ENCODE measurements at places on chromosomes 2 and 18.
A peak's percentile ranks its signal among the peaks of the same experiment; 100 is the strongest.

DNA sequence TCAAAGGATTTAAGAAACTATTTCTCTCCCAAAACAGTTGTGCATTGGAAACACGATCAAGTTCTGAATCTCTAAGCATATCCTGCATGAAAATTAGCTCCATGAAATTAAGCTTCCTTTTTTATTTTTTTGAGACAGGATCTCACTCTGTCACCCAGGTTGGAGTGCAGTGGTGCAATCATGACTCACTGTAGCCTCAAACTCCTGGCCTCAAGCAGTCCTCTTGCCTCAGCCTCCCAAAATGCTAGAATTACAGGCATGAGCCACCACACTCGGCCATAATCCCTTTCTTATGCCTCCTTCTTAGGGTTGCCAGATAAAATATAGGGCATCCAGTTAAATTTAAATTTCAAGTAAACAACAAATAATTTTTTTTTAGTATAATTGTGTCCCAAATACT lies 124.4 kb downstream of the ARL4C start:
- DNase-seq, result no peak

DNA sequence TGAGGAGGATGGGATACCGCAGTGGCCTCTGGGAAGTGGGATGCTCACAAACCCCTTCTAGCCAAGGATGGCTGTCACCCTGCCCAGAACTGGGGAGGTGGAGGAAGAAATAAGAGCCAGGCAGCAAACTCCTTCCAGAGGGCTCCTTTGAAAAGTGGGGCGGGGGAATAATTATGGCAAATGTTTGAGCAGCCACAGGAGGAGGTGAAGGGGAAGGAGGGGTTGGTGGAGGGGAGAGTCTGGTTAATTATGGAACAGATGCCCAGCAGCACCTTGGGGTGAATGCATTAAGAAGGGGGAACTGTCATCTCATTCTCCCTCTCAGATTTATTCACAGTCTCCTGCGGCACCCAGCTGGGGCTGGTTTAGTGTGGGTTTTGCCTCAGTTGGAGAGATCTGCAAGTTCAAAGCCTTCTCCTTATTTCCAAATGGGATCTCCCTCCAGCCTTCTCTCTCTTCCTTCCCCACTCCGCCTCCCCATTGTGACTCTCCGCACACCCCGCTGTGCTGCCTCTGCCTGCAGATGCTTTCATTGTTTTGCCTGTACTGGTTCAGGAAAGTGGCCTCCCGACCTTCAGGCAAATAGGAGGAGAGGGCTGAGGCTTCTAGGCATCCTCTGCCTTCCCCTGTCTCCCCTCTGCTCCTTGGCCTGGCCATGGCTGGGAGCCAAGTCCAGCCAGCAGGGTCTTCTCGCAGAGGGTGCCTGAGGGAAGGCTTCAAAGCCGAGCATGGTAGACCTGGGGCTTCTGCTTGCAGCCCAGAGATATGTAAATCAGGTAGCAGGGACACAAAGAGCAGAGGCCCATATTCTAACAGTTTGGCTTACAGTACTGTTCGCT lies 457.2 kb upstream of the MEX3C start:
- no peak for DNase-seq

DNA sequence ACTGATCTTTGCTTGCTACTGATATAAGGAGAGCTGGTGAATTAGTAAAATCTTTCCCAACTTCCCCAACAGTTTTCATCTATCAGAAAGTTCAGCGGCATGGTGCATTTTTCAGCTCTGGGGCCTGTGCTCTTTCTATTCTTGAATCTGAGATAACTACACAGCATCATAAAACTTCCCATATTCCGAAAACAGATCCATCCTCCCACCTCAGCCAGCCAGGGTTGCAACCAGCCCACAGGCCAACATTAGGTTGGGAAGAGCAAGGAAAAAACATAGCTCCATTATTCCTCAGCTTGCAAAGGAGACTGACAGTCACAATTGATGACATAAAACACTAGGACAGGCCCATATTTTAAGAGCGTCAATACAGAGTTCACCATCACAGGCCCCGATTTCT lies 297.2 kb downstream of the SETBP1 start:
- no peak for DNase-seq

- DNase-seq, result no peak
Observed at GRCh38 chr2:237650455-237650850, 23.1 kb downstream of the LRRFIP1 start.

DNA sequence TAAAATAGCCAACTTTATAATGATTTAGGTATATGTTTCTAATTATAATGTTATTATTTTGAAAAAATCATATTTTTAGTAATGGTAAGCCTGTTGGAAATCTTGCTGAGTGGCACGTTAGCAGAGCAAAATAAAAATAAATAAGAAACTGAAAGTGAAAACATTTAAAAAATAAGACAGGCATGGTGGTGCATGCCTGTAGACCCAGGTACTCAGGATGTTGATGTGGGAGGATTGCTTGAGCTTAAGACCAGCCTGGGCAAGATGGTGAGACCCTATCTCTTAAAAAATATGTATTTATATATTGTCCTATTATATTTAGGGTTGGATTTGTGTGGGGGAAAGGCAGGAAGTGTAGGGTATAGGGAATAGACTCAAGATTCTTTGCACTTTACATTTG lies 15.8 kb upstream of the ANKRD12 start:
- DNase-seq, result no peak

DNA sequence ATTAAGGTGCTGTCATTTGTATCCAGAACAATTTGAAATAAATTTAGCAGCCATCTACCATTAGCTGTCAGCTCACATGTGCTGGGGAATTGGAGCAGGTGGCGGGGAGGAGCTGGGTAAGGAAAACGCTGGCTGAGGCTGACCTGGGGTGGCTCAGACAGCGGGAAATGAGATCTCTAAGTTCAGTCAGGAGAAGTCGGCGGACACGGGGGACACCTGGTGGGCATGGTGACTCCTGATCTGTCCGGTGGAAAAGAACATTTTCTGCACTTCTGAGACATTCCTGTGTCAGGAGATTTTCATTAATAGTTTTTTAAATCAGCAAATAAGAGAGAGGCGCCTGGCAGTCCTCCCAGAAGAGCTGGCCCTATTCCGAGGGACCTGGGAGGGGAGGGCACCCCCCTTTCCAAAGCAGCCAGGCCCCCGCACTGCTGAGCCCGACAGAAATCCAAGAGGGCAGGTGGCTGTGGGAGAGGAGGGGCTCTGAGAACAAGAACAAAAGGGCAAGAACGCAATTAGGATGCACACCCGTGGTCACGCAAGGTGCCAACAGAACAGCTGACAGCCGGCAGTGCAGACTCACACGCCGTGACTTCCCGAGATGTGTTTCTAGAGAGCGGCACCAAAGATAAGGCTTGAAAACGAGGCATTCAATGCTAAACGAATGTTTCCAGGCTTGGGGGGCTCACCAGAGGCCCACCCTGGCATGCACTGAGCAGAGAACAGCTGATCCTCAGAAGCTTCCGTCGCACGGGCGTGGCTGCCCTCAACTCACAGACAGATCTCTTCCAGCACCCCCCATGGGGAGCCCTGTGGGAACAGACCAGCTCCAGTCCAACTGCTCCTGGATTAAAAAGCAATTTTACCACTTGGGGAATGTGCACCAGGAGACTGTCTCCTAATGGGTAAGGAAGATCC lies 26.4 kb downstream of the SLC66A2 start:
- no peak for DNase-seq

- no peak for DNase-seq
Observed at GRCh38 chr2:170191166-170191866, 13.4 kb downstream of the MYO3B start.

- peak; percentile 16 for DNase-seq
Observed at GRCh38 chr18:12658426-12659138, 675 bp upstream of the SPIRE1 start.

- DNase-seq, result peak; percentile 30
Observed at GRCh38 chr2:219441451-219442255, 7.0 kb downstream of the SPEG start.

DNA sequence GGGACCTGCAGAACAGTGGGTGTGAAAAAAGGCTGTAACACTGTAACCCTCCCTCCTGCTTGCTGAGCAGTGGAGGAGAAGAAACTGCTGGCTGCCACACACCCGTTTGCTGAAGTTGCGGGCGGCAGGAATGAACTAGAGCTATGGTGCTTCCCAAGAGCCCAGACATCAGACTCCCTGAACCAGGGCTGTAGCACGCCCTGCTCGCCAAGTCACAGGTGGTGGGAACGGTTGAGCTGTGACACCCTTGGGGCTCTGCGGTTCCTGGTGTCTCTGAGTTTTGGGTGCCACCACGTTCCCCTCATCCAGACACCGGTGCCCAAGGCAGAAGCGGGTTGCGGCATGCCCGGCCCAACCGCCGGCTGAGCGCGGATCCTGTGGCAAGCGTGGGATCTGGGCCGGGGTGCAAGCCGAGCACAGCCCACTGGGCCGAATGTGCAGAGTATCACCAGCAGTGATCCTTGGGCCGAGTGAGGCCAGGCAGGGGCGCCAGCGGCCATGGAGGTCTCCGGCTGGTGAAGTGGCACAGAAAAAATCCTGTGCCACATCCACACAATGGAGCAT lies 15.0 kb upstream of the ADI1 start:
- no peak for DNase-seq

GRCh38 chr2:85971366-85971765 lies 82.6 kb upstream of the ST3GAL5 start:
- no peak for DNase-seq

DNA sequence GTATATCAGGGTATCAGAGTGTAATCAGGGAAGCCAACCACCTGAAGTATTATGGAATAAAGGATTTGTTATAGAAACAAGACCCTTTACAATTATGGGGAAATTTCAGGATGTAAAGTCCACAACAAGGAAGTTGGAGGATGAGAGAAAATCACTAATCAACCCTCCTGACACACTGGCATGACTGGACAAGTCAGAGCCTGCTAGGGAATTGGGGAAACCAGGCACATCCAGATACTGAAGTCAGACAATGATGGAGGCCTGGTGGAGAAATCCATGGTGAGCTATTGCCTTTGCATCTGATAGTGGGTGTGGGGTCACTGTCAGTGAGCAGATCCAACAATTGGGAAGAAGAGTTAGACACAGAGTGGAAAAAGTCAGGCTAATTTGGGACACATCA lies 158.8 kb upstream of the FBXO11 start:
- DNase-seq, result no peak

DNA sequence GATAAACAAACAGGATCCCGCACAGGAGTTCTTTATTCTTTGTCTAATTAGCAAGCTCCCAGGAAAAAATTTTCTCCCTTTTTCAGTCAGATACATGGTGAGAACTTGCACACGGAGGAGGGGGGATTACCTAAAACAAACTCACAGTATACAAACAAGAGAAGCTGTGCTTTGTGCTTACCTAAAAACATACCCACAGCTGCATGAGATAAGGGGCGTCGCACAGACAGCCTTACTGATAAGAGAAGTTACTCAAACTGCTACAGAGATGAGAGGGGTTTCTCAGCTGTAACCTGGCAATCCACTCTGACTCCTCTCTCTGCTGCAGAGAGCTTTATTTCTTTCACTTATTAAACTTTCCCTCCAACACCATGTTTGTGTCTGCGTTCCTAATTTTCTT lies 32.9 kb upstream of the ST3GAL5 start:
- no peak for DNase-seq

DNA sequence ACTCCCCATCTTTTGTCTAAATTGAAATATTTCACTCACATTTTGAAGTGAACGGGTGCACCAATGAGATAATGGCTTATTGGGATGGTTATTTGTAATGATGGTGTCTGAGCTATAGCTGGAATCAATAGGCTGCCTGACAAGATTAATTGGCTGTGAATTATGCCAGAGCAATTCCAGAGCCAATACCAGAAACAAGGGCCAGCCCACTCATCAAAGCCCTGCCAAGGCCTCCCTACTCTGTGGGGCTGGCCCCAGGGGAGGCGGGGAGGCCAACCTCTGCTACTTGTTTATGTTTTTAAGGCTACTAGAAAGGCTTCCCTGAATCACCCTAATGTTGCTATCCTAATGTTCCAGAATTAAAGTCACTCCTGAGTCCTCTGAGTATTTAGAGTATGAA lies 29.1 kb upstream of the NEMP2 start:
- no peak for DNase-seq
